Stimulated activated CD8-positive, alpha-beta memory T cell treated with anti-CD3 and anti-CD28 coated beads, Interleukin-15, amount 100 ng/mL, for 4 hours (primary cell): ENCODE measurements at places on chromosomes 5 and 9.

- DNase-seq, result no peak
Measured at GRCh38 chr5:169442403-169442874, 141.1 kb upstream of the SPDL1 start.

GRCh38 chr5:40356248-40356647 is 323.5 kb upstream of the PTGER4 start:
- DNase-seq, result no peak

- no peak for DNase-seq
Measured at GRCh38 chr5:52690236-52690768, 97.4 kb upstream of the ITGA1 start.

GRCh38 chr5:152246401-152246800 is 158.7 kb downstream of the NMUR2 start:
- no peak for DNase-seq

GRCh38 chr5:10478436-10478835 is 36.8 kb downstream of the ROPN1L start:
- DNase-seq, result no peak

- DNase-seq, result no peak
Measured at GRCh38 chr9:136665111-136665703, 2.5 kb downstream of the EGFL7 start.

DNA sequence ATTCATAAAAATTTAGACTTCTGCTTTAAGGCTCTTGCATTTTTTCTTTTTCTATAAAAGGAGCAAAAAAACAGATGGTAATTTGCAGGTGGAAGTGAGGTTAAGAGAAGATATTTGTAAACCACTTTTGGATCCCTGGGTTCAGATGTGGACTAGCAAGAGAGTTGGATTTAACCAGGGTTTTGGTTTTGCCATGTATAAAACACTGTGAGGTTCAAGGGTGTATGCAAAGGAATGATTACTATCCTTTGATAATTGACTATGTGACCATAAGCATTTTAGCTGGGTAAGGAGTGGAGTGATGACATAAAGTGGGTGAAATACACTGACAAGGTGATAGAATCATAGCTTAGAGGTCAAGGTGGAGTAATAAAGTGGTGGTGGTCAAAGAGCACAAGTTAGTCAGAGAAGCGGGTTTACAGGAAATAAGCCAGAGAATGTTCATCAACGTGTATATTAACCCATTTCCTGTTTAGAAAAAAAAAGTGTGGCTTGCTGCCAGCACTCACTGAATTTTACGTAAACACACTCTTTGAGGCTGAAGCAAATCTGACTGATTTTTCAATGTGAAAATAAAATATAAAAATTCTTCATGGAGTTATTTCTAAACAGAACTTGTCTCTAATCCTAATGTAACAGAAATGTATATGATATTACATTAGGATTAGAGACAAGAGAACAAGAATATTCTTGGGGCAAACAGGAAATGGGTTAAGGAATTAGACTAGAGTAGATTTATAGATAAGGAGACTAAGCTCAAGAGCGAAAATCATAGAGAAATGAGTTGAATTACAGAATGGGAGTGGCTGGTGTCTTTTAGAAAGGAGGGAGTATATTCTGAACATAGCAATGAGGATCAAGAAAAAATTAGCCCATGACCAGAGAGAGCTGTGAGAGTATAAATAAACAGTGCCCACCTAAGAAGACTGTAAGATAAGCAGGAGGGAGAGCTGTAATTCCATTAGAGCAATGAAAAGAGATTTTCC is 74.5 kb downstream of the CDKN2A start:
- DNase-seq, result no peak

GRCh38 chr5:116037236-116037822 is 5.1 kb downstream of the ARL14EPL start:
- no peak for DNase-seq

- no peak for DNase-seq
Measured at GRCh38 chr5:138829341-138829740, 45.8 kb downstream of the LRRTM2 start.

DNA sequence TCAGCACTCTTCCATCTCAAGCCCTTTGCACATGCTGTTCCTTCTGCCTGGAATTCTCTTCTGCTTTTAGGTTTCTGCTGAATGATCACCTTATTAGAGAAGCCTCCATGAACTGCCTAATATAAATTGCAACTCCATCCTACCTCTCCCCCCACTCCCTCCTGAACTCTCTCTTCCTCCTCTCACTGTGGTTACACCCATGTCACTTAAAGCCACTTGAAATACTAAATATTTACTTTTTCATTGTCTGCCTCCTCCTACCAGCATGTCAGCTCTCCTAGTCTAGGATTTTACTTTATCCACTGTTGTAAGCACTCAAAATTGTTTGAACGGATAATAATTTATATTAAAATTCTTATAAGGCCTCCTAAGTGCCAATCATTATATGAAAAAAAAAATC is 43.8 kb downstream of the ACTL7B start:
- no peak for DNase-seq

- no peak for DNase-seq
Measured at GRCh38 chr9:116318468-116319374, 165.1 kb downstream of the PAPPA start.

DNA sequence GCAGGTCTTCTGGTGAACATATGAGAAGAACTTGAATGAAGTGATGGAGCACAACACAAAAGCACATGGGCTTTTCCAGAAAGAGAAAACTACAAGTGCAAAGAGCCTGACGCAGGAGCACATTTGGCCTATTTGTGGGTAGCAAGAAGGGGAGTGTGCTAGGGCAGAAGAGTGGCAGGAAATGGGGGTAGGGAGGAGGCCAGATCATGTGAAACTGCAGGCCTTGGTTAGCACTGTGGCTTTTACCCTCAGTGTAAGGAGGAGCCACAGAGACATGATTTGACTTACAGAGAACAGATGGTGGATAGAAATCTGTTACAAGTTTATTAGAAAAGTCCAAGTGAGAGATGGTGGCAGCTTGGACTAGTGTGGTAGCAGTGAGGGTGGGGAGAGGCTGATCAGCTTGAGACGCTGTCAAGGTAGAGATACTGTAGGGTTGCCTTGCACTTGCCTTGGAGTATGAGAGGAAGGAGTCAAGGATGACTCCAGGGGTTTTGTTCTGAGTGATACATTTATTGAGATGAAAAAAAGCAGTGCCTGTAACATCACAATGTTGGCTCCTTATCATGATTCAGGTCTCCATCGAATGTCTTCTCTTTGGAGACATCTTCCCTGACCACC is 126.7 kb downstream of the PPP2R2B start:
- peak; percentile 8 for DNase-seq

GRCh38 chr5:149215478-149216090 is 56.1 kb upstream of the AFAP1L1 start:
- no peak for DNase-seq

DNA sequence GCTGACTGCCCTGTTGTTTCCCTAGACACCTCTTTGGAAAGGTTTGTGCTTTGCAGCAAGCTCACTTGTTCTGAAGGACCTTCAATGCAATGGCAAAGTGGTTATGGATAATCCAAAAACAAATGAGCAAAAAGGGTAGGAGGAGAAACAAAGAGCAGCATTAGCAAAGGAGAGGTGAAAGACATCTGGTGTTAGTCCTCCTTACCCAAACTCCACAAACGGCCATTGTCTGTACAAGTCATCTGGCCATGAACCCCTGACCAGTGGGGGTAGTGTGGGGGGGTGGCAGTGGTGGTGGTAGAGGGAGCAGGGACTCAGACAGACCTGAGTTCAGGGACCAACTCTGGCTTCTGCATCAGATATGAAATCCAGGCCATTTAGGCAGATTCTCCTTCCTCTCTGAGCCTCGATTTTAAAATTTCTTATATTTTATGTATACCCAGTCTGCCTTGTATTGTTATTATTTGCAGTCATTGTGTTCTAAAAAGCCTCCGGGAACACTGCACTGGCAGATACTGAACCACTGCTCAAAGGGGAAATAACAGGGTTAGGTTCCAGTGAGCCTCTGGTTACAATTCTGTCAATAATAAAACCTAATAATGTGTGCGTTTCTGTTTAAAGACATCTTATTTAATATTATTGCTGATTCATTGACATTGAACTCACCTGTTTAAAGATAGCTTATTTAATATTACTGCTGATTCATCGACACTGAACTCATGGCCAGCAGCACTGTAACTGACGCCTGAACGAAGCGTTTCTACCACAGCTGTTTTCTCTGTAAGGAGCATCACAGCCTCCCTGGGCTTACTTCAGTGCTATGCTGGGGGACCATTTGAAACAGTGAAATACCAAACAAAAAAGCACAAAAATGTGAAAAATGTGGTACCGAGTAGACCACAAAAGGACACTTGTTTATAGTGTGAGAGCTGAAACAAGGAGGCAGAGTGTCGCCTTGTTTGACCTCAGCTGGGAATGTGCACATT is 156.0 kb downstream of the SEC61B start:
- no peak for DNase-seq

DNA sequence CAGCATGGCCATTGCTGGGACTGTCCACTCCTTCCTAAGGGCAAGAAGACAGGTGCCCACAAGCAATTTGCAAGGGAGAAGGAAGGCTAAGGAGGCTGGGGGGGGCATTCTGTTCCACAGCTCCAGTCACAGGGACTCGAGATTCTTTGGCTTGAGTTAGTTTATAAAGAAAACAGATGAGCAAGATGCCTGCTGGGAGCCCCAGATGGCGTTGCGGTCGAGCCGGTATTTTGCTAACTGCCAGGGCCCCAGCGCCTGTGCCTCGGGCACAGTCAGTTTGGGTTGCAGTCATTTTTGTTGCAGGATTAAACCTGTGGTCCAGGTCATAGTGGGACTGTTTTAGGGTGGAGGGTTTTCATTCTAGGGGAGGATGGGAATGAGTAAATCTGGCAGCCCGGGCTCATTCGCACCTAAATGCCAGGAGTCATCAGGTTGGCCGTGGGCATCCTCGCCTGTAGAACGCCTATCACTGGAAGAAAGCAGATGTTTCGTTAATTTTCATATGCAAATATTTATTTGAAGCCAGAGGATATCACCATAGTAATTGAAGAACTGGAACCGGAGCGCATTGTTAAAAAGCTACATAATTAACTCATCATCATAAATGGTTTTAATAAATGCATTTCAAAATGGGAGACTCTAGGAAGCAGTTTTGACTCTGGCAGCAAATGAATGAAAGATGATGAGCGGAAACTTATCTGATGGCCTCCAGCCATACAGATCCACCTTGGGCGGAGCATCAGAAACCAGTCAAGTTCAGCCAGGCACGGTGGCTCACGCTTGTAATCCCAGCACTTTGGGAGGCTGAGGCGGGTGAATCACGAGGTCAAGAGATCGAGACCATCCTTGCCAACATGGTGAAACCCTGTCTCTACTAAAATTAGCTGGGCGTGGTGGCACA is 87.1 kb upstream of the FCN2 start:
- no peak for DNase-seq

DNA sequence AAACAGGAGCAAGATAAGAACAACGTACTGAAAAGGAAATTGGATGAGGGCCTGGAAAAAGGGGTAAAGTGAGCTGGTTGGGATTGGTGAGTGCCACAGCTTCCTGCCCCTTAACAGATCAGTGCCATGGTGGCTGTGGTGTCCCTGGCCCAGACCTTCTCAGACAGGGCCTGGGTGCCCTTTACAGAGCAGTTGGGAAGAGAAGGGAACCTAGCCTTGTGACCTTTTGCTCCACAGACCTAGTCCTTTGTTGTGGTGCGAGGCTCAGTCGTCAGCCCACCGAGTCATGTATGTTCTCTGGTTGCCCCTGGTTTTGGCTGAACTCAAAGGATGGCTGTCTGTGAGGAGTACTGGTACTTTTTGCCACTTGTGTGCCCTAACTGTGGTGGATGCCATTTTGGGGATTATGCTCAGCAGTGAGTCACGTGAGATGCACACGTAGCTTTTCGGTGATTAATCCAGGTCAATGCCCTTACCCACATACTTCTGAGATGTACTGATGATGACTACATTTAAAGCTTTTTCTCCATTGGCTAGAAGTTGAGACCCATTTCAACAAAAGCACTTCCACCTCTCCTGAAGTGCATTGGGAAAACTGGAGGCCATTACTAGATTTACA is 48.4 kb downstream of the EXOSC2 start:
- no peak for DNase-seq

DNA sequence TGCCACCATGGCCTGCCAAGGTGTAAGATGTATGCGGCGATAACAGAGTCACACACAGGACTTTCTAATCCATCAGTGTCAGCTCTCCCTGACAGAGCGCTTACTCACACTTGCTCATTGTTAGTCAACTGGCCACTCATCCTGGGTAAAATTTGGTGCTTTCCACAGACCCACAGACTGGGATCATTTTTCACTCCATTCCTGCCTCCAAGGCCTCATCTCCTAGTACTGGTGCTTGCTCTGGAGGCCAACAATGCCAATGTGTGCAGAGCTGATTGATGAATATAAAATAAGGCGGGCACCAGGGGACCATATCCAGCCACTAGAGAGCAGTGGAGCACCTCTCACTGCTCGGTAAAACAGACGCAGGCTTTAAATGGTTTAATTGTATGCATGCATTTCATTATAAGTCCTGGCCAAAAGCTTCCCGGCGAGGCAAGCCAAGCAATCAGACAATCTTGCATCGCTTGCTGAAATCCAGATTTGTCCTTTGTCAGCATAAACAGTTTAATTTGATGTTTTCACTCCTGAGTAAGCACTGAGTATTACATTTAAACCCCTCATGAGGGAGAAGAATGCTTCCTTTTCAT is 22.3 kb downstream of the PSMB7 start:
- DNase-seq, result no peak

DNA sequence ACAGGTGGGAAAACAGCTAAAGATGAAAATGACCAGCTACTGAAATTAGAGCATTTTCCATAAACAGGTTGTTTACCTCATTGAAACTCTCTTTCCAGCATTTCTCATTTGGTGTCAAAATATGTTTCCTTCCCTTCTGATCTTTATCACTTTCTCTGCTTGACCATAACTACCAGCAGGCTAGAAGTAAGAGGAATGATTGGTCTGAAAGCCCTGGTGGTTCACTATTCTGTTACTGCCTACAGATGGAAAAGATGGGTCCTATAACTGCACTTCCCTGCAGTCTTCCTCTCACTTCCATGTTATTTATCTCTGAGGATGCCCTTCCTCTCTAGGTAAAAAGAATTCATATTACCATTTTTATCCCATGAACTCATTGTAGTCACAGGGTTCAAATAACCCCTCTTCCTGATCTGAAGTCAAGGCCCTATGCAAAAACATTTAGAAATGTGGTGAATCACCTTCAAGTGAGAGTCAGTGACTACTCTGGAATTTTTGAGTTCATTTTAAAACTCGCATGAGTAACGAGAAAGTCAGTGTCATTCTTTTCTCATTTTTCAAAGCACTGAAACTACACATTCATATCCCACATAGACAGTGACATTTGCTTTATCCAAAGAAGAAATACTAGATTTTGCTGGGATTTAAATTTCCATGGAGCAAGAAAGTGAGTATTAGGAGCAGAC is 51.7 kb downstream of the ZNF474 start:
- no peak for DNase-seq

DNA sequence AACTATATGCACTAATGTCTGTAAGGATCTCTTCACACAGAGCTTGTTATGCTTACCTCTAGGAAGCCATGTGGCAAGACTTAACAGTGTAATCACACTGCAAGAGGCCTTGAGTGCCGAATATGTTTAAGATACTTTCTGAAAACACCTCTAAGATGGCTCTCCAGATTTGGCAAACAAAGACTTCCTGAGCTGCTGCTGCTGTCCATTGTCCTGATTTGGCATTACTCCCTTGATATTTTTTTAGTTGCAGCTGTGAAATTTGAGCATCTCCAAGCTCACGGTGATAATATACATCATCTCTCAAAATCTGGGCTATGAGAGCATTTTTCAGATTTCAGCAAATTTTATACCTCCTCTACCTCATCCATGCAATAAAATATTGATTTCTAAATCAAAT is 384.5 kb upstream of the CDH6 start:
- no peak for DNase-seq
